B cell (primary cell): ENCODE measurements at places on chromosomes 16 and 17. TPM values are rescaled to one million over a fixed set of nuclear protein-coding genes. Genes with fewer than 3 reads are reported as not detected.

Gene PDILT
- not detected in 2 replicates for total RNA-seq

Gene GGT6
- not detected in 2 replicates for total RNA-seq

Gene TMEM88
- 5.1 and 6.0 TPM in 2 replicates for total RNA-seq

Gene HOXB2
- 6.1 and 8.1 TPM in 2 replicates for total RNA-seq

Gene VTN
- total RNA-seq: 0.34 TPM in 1 of 2 replicates, not detected in the other

Gene YWHAE
- 149 and 151 TPM in 2 replicates for total RNA-seq

Gene MVP
- 109 and 112 TPM in 2 replicates for total RNA-seq

Gene NPIPA5
- 1.2 TPM in 1 of 2 replicates, not detected in the other for total RNA-seq

Gene GRIN2A
- total RNA-seq: 0.44 and 0.66 TPM in 2 replicates

Gene TLCD1
- 3.1 and 3.4 TPM in 2 replicates for total RNA-seq

Gene ICAM2
- total RNA-seq: 48.7 and 55.7 TPM in 2 replicates

Gene ABCA8
- not detected in 2 replicates for total RNA-seq

Gene DOK4
- 0.73 and 1.6 TPM in 2 replicates for total RNA-seq

Gene CDH15
- total RNA-seq: not detected in 2 replicates

Gene TMC7
- total RNA-seq: not detected in 2 replicates

Gene TEX19
- not detected in 2 replicates for total RNA-seq

Gene CACNG1
- total RNA-seq: not detected in 2 replicates

Gene DLX4
- total RNA-seq: 0.17 and 0.53 TPM in 2 replicates
